ENCODE measurements at places on chromosomes 4 and X.

DNA sequence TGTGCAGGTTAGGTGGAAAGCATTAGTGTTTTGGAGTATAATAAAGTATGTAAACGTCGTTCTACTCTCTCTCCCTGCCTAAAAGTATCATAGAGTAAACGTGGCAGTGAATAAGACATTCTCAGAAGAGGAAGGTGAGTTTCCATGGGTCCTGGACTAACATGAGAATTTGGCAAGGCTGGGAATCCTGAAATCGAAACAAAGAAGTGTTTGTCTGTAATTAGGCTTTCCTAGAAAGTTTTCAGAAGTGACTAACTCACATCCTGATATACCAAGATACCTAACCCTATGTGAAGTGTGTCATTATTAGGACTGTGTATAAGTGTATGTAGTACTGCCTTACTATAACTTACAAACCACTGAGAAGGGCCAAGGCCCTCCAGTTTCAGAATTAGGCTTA is 50.7 kb upstream of the MAOA start:
- no peak for DNase-seq

DNA sequence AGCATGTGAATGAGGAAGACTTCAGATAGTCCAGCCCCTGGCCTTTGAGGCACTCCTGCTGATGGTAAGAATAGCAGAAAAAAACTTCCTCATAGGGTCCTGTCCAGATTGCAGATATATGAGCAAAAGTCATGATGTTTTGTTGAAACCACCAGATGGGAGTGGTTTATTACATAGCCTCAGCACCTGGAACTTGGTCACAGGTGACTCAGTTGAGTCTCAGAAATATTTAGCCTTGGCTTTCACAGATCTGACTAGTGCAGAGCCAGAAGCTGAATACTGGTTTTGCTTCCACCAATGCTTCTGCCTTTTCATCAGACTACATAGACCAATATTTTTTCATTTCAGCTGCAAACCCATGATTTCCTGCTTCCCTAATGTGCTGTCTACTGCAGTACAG is 994.9 kb upstream of the SLIT2 start:
- DNase-seq: no peak

DNA sequence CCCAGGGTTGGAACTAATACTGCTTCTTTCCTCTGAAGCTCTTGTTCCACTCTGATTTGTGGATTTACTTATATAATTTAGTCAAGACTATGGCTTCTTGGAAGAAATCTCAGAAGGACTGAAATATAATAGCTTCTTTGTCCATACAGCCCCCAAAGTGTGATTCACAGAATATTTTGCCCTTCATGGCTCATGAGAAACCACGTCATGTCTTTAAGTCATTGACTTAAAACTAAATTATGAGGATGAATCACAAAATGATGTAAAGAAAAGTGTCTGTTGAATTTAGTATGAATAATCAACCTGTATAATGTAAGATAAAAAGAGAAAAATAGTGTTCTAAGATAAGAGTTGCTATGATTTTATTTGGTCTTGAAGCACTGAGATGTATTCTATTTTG is 43.3 kb upstream of the AGA start:
- DNase-seq: no peak

- no peak for DNase-seq
Observed at GRCh38 chrX:20664774-20665173, 398.1 kb upstream of the RPS6KA3 start.

DNA sequence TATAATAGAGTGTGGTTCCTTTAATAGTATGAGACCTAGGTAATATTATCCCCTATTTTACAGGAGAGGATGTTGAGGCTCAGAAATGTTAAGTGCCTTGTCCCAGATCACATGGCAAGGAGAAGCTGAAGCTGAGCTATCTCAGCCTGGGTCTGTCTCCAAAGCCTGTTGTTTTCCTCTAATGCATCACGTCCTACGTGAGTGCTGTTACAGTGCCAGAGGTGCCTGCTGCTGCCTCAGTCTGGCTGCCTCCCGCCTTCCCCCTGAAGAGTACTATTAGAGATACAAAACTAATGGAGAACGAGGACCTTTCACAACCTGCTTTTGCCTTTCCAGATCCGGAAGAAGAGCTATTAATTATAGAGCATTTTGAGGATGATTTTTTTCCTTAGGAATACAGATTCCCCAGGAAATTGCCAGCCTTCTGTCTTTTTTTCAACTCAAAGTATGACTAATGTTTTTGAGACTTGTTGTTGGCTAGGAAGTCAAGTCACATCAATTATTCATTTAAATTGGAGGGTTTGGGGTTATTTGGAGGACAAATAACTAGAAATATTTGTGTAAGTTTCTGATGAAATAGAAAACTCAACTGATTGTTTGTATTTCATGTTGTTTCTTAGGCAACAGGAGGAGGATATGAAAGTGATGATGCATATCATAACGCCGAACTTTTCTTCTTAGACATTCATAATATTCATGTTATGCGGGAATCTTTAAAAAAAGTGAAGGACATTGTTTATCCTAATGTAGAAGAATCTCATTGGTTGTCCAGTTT is 43.9 kb upstream of the MTMR1 start:
- no peak for DNase-seq

- DNase-seq: no peak
Observed at GRCh38 chr4:86367577-86367976, 7.7 kb upstream of the MAPK10 start.

GRCh38 chr4:144739511-144740033 is 93.6 kb downstream of the HHIP start:
- no peak for DNase-seq

DNA sequence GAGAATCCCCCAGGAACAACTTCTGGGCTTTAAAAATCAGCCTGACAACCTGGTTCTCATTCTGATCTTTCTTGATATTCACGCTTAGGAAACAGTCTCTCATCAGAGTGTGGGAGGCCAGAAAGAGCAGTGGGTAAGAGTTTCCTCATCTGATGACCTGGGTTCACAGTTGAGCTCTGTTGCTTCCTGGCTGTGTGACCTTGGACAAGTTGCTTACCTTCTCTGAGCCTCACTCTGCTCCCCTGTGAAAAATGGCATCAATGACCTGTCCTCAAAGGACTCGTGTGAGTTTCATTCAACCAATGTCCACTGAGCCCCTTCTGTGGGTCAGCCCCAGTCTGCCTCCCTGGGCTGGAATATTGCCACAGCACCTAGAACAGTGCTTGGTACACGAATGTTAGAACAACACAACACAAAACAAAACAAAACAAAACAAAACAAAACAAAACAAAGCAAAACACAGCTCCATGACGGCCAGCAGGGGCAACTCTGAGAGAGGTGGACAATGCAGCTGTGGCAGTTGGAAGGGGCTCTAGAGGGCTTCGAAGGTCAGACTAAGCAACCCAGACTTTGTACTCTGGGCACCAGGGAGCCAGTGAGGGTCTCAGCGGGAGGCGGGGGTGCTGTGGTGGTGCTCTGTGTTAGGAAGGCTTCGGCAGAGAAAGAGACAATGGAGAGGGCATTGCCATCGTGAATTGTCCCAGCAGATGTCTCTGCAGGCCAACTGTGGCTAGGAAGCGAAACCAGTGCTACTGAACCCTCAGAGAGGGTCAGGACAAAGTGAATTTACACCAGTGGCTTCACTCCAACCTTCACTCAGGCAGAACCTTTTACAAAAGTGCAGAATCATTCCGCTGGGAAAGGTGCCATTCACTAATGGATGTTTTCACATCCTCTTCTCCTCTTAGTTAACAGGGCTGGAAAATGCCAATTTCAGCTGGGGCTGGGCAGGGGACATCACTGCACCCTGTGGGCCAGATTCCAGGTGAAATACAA is 14.3 kb upstream of the C4orf50 start:
- DNase-seq: no peak

DNA sequence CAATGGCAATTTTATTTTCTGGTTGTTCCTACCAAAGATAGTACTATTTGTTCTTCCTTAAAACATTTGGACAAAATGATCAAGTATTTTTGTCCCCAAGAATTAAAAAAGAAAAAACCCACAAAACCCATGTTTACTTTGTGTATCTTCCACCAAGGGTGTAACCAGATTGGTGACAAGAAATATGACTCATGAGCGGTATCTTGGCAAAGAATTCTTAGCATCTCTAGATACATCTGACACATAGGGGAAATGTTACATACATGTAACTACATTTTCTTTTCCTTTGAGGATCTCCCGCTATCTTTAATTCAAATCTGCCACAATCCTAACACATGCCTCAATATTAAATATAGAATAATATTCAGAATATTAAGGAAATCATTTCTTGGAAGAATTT is 78.7 kb downstream of the WDFY3 start:
- no peak for DNase-seq

Measured in stimulated activated CD8-positive, alpha-beta memory T cell treated with anti-CD3 and anti-CD28 coated beads, Interleukin-4, amount 100 ng/mL, for 1 hour (primary cell).